ENCODE measurements at places on chromosomes 5 and 9.
A peak's percentile ranks its signal among the peaks of the same experiment; 100 is the strongest.

DNA sequence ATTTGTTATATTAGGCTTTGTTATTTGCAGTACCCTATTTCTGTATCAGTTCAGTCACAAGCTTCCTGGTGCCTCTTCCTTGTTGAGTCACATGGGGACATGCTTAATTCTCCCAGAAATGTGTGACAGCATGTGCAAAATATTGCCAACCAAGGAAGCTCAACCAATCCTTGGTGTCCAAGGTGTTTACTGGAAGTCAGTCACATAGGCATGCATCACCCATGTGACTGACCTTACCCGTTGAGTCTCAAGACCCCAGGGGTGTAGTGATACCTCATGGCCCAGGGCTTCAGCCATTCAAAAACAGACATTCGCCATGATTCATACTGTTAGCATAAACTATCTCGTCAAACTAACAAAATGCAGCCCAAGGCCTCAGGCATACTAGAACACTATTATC, 9.3 kb upstream of the ANKDD1B start:
- no peak for DNase-seq

DNA sequence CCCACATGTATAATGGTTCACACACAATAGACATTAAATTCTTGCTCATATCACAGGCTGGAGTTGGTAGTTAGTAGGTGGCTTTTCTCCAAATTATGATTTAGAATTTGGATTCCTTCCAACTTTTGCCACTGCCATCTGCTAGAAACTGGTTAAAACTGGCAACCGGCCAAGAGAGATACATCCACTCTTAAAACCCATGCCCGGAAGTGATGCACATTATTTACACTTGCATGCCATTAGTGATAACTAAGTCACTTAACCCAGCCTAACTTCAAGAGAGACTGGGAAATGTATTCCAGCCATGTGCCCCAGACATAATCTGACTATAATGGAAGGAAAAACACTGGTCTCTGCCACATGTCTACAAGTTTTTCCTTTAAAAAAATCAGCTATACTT, 395.7 kb upstream of the SEMA6A start:
- DNase-seq, result no peak

DNA sequence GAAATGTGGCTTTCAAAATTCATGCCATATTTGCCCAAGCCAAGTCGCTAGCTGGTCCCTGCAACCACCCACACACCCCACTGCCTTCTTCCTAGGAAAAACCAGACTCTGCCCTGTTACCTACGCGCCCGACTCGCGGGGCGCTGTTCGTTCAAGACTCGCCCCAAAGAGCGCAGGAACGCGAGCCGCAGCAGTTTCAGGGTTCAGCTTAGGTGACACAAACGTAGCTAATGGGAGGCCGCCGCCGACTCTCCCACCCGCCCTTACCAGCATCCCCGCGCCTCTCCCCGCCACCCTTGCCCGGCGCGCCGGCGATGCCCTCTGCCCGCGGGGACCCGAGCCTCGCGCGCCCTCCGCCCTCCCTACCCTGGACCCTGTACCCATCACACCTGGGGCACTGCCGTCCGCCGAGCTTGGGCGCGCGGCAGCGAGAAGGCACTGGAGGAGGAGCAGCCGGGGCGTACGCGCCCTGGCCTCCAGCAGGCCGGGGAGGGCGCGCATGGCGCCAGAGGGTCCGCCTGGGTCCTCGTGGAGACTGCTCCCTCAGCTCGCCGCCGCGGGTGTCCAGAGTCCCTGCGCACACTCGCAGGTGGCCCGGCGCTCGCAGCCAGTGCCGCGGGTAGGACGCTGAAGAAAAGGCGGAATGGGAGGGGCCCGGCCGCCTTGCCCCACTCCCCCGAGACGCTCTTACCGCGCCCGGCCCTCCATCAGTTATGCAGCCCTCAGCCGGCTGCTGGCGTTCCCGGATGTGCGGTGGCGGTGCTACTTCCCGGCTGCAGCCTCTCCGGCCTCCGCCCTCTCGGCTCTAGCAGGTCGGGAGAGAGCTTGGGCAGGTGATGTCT, at the start of gene EMB:
EMB (minus strand) TSS at position 638 of the 842 bp plus-strand sequence; CDS start at position 501, 137 bp downstream.
- peak; percentile 37 for DNase-seq

- DNase-seq, result no peak
These were observed 29.8 kb downstream of the HMGCR start for GRCh38 chr5:75366787-75367186.

DNA sequence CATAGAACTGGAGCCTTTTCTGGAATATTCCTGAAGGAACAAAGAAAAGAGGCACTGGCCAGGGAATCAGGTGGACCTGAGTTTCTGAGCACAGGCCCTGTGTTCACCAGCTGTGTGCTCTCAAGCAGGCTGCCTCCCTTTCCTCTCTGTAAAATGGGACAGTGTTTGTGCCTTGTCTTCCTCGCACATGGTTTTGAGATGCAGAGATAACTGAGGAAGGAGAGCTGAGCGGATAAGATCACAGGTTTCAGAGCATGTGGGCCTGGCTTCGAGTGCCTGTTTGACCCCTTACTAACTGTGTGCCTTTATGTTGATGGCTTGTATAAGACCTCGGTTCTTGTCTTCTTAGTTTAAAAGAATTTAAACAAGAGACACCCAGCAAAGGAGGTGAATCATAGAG, 46.2 kb upstream of the HAND1 start:
- DNase-seq, result no peak

DNA sequence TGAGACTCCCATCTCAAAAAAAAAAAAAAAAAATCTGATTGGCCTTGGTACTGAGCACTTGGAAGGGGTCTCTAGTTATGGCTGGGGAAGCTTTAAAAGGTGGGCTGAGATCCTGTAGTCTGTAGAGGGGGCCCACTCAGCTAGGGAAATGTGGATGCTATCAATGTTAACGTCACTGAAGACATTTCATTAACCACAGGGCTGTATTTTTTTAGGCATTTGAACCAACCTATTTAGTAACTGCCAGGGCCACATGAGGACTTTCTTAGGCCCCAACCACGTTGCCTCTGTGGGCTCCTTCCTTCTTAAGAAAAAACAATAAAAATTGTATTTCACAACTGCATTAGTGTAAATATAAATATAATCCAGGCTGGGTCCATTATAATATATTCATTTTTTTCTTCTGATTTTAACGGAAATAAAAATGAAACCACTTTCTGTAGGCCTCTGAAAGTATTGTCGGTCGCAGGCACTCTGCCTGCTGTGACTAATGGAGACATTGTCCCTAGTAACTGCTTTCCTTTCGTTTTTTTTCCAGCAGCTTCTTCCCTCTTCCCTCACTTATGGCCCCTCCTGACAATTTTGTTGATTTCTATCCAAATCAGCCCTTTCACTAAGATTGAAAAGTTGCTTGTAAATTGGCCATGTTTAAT, 71.6 kb downstream of the GCNT1 start:
- peak; percentile 50 for DNase-seq

DNA sequence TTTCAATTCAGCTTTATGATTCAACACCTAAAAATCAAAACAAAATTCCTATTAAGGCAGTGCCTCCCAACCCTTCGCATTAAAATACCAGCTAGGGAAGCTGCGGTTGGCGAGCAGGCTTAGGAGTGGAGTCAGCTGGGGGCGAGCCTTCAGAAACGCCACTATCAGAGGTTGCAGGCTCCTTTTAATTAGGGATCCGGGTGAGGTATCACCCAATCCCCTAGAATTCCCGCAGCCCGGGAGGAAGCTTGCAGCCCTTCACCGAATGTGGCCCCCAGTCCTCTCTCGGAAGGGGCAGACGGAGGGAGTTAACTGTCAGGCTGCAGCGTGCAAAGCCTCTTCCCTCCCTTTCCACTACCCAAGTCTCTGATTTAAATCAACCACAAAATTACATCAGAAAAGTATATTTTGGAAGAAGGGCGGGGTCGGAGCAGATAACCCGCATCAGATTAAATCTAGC, 1.7 kb downstream of the STC2 start:
- DNase-seq, result peak; percentile 58

DNA sequence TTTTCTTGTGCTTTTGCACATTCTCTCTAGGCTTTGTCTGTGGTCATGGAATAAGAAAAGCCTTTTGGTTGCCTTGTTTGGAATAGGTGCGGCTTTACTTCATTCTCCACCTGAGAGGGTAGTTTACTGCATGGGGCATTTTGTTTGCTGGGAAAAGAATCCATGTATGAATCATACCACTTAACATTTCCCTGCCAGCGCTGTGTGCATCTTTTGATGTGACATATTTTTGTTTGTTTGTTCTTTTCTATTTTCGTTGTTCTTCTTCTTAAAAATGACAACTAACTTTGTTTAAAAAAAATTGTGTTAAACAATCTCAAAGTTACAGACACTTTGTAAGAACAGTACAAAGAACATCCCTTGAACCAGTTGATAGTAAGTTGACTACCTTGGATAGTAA, 113.2 kb downstream of the GCNT1 start:
- DNase-seq, result no peak

DNA sequence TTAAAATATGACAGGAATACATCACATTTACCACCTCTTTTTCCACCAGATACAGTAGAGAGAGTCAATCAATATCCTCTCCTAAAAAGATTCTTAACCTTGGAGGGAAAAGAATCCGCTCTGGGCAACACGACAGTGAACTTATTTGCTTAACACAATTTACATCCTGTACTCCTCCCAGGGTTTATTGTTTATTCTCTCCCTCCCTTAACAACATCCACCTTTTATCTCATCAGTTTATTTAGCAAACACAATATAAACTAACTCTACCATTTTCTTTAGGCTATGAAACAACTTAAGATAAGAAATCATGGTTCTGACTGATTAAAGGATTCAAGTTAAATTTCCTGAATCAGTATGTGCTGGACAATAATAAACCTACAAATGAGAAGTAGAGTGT, 50.9 kb downstream of the CERT1 start:
- no peak for DNase-seq

DNA sequence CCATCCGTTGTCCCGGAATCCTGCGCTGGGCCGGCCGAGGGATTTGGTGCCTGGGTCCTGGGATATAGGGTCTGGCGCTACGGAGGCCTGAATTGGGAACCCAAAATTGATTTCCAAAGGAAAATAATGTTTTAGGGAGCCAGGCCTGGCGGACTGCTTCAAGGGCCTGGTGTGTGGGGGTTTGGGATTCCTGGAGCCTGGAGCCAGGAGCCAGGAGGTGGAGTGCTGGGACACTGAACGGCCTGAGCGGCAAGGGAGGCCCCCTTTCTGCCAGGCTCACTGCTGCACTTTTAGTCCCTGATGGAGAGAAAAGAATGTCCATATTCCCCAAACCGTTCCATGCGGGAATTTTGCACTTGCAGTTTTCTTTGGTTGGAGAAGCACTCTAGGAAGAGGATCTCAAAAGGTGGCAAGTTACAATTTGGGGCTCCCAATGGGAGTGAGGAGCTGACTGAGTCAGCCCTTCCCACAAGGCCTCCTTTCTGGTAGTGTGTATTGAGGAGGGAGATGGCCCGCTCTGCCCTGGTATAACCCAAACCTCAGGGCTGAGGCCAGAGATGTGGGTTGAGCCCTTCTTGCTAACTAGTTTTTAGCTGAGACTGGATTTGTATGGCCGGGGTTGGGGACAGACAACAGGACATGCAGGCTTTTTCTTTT, 2.2 kb downstream of the LMX1B start:
- DNase-seq, result no peak

- no peak for DNase-seq
These were observed 116.4 kb upstream of the COL5A1 start for GRCh38 chr9:134525070-134525815.

DNA sequence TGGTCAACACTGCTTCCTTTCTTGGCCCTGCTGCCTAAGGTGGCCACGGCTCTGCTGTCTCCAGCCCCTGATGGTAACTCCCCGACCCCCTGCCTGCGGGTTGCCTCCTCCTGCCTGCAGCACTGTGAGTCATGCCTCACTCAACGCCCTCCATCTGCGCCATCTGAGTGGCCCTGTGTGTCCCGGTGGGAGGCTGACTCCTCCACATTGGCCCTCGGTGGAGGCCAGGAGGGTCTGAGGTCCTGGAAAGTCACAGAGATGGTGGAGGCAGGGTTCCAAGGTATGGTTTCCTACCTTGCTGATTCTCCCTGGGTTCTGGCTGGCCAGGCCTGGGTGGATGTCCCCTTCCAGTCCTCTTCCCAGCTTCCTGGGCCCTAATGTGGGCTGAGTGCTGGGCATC, 64.5 kb upstream of the ADAMTS2 start:
- DNase-seq, result no peak

- DNase-seq, result no peak
These were observed 1195.9 kb upstream of the ACO1 start for GRCh38 chr9:31188496-31188895.

DNA sequence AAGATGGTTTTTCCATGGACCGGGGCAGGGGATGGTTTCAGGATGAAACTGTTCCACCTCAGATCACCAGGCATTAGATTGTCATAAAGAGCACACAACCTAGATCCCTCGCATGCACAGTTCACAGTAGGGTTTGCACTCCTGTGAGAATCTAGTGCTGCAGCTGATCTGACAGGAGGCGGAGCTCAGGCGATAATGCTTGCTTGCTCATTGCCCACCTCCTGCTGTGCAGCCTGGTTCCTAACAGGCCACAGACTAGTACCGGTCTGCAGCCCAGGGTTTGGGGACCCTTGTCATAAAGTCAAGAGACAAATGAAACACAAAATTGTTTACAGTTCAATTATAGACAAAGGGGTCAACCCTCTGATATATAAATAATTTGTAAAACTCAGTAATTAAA, 101.7 kb downstream of the RANBP17 start:
- DNase-seq, result no peak
